ENCODE measurements at places on chromosomes 3 and 15. TPM values are rescaled to one million over a fixed set of nuclear protein-coding genes. Genes with fewer than 3 reads are reported as not detected.
A peak's percentile ranks its signal among the peaks of the same experiment; 100 is the strongest.

CCDC33 gene
- not detected for total RNA-seq

ZNF620 gene
- total RNA-seq = not detected

CTXN2 gene
- not detected for total RNA-seq

KNL1 gene
- total RNA-seq = not detected

DLL4 gene
- total RNA-seq = 30.2 TPM

ADGRG7 gene
- total RNA-seq = not detected

NANOGP8 gene
- not detected for total RNA-seq

- DNase-seq = no peak
- no peaks in the 10 kb centered on the region for H3K27me3 ChIP-seq
- no peaks in the 10 kb centered on the region for H3K36me3 ChIP-seq
- H3K4me1 ChIP-seq = peaks cover 59% of the 10 kb centered on the region
Measured at GRCh38 chr15:78061963-78062427, 15.5 kb downstream of the TBC1D2B start.

DNA sequence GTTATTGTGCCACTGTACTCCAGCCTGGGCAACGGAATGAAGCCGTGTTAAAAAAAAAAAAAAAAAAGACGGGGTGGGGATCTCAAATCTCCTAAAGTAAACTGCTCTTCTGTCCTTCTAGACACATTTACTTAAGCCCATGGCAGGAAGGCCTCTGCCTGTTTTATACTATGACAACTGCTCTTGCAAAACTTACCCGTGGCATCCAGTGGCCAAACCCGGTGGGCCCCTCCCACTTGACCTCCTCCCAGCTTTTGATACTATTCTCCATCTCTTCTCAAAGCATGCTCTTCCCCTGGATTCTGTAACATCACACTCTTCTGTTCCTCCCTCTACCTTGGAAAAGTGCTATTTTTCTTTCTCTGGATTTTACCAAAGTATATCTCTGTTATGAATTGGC, 112.2 kb downstream of the RFTN1 start:
- no peak overlapping the region for H3K4me3 ChIP-seq
- no peak for DNase-seq
- H3K27me3 ChIP-seq = no peaks in the 10 kb centered on the region
- H3K4me1 ChIP-seq = peaks cover 12% of the 10 kb centered on the region

DNA sequence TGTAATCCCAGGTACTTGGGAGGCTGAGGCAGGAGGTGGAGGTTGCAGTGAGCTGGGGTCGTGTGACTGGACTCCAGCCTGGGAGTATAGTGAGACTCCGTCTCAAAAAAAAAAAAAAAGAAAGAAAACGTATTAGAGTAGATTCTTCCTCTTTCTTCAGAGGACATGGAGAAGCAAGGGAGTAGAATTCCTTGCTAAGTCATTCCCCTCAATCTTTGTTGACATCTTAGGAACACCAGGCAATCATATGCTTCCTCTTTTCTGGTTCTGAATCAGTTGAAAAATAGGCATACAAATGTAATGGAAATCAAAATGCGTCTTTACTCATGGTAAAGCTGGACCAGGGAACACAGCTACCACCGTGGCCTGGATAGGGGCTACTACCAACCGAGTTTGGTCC, 38.3 kb upstream of the ATOSA start:
- no peaks in the 10 kb centered on the region for H3K27me3 ChIP-seq
- H3K4me1 ChIP-seq = no peaks in the 10 kb centered on the region
- H3K27ac ChIP-seq = no peak overlapping the region
- no peaks in the 10 kb centered on the region for H3K36me3 ChIP-seq

DNA sequence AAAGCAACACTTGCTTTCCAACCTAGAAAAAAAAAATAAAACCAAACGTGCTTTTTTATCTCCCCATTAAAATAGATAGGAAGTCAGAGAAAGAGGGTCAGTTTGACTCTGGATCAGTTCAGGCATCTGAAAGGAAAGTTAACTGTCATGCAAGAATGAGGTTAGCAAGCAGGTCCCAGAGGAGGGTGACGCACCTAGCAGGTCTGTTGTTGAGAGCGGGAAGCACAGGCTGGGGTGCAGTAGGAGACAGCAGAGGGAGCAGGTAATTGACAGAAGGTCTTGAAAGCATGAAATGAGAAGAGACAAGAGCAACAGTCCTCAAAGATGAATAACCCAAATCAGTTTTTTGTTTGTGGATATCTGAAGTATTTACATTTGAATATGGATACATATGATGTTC, 82.5 kb downstream of the ANO10 start:
- no peaks in the 10 kb centered on the region for H3K27me3 ChIP-seq
- no peaks in the 10 kb centered on the region for H3K36me3 ChIP-seq
- DNase-seq = no peak
- no peak overlapping the region for H3K4me3 ChIP-seq
- H3K4me1 ChIP-seq = no peaks in the 10 kb centered on the region
- no peak overlapping the region for H3K27ac ChIP-seq

DNA sequence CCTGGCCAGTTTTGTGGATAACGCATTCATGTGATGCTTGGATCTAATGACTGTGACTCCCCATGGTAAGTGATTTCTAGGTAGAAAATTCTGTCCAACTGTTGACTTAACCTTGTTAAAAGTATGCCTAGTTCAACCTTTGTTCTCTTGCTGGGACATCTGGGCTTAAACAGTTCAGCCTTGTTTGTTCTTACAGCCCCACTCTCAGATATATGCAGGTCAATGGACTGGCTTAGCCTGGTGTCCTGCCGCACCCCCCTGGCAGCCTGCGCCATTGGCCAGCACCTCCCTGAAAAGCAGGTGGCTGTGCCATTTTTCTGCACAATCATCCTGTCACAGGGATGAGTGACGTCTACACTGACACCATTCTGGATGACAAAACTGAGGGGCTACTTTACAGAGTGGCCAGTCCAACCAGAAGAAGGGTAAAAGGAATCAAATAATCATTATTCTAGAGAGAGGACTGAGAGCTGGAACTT, 244.7 kb upstream of the ONECUT1 start:
- H3K27me3 ChIP-seq = no peaks in the 10 kb centered on the region
- H3K36me3 ChIP-seq = no peaks in the 10 kb centered on the region
- H3K4me1 ChIP-seq = no peaks in the 10 kb centered on the region
- H3K27ac ChIP-seq = no peak overlapping the region
- DNase-seq = no peak
- H3K4me3 ChIP-seq = no peak overlapping the region

DNA sequence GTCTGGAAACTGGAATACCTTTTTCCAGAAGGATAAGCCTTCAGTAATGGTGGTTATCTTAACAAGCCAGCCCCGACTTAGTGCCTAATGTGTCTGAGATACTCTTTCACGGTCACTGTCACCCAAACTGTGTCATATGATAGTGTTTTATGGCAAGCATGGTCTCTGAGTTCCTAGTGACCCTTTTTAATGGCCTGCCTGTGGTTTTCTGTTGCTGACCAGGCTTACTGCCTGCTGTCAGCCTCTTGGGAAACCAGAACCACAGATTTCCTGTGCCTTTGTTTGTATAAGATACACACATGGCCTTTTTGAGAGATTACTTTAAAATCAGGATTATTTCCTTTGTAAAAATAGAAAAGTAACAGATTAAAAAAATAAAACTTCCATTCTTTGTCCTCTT, 22.4 kb downstream of the HPS3 start:
- H3K4me3 ChIP-seq = no peak overlapping the region
- H3K27ac ChIP-seq = peak overlapping the region; percentile 65
- DNase-seq = no peak
- H3K36me3 ChIP-seq = peaks cover 25% of the 10 kb centered on the region
- peaks cover 6% of the 10 kb centered on the region for H3K4me1 ChIP-seq
- no peaks in the 10 kb centered on the region for H3K27me3 ChIP-seq

DNA sequence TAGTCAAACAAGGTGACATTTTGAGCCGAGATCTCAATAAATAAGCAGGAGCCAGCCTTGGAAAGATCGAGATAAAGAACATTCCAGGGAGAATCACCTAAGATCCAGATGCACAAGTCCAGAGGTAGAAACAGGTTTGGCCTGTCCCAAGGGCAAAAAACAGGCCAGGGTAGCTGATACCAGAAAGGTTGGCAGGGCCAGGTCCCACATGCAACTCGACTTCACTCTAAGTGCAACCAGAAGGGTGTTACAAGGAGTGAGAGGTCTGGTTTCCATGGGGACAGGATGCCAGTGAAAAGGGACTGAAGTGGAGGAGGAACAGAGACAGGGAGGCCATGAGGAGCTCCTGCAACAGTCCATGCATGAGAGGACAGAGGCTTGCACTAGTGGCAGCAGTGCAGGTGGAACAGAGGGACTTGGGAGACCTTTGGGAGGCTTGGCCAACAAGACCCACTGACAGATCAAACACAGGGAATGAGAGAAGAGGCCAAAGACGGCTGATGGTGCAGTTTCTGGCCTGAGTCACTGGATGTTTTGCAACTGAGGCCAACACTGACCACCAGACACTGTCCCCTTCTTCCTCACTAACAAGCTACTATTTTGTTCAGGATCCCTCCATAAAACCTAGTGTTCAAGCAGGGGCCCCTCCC, 5.2 kb downstream of the TPRA1 start:
- H3K27ac ChIP-seq = no peak overlapping the region
- no peak for DNase-seq
- H3K4me1 ChIP-seq = peaks cover 18% of the 10 kb centered on the region
- no peaks in the 10 kb centered on the region for H3K36me3 ChIP-seq
- H3K4me3 ChIP-seq = no peak overlapping the region

- no peaks in the 10 kb centered on the region for H3K27me3 ChIP-seq
- H3K27ac ChIP-seq = no peak overlapping the region
- H3K4me3 ChIP-seq = no peak overlapping the region
- H3K4me1 ChIP-seq = no peaks in the 10 kb centered on the region
Measured at GRCh38 chr3:10766049-10766705, 49.9 kb upstream of the SLC6A11 start.

DNA sequence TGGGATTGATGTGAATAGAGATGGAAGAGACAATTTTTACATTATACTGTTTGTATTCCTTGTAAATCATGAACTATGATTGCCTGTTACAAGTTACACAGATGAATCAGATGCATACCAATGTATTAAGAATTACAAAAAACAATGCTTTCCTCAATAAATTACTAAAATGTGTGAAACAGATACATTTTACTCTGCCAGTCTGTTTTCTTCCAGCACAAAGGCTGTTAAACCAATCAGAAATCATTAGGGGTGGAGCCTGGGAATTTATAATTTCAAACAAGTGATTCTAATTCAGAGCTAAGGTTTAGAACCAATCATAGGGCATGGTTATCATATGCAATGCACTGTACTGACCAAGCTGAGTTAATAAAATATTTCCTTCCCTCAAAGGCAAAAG, 21.8 kb upstream of the ANKRD28 start:
- H3K27me3 ChIP-seq = no peaks in the 10 kb centered on the region
- H3K27ac ChIP-seq = no peak overlapping the region
- H3K4me3 ChIP-seq = no peak overlapping the region

GRCh38 chr15:40088929-40089755, 19.5 kb downstream of the BMF start:
- no peak overlapping the region for H3K4me3 ChIP-seq
- H3K27ac ChIP-seq = peak overlapping the region; percentile 57
- H3K27me3 ChIP-seq = no peaks in the 10 kb centered on the region
- peaks cover 56% of the 10 kb centered on the region for H3K4me1 ChIP-seq
- H3K36me3 ChIP-seq = no peaks in the 10 kb centered on the region

DNA sequence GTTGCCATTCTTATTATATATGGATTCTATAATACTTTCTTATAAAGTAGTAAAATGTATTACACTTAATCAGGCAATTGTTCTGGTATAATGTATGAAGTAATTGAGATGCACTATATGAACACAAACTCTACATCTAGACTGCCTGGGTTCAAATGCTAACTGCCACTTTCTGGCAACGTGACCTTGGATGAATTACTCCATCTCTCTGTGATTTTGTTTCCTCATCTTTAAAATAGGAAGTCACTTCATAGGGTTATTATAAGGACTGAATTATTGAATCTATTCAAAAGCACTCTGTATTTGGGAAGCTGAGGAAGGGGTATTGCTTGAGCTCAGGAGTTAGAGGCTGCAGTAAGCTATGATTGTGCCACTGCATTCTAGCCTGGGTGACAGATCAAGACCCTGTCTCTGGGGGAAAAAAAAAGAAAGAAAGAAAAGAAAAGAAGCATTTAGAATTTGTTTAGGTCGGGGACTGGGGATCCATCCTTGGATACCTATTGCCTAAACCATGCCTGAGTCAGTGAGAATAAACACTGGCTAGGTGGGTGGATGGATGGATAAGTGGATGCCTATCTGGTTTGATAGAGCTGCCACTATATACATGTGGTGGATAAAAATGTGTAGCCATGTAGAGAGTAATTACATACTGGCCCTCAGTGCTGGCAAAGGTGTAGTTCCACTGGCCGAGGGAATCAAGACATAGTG, 2.5 kb downstream of the TM4SF1 start:
- H3K4me1 ChIP-seq = peaks cover 14% of the 10 kb centered on the region
- H3K36me3 ChIP-seq = peaks cover 6% of the 10 kb centered on the region
- no peak for DNase-seq

DNA sequence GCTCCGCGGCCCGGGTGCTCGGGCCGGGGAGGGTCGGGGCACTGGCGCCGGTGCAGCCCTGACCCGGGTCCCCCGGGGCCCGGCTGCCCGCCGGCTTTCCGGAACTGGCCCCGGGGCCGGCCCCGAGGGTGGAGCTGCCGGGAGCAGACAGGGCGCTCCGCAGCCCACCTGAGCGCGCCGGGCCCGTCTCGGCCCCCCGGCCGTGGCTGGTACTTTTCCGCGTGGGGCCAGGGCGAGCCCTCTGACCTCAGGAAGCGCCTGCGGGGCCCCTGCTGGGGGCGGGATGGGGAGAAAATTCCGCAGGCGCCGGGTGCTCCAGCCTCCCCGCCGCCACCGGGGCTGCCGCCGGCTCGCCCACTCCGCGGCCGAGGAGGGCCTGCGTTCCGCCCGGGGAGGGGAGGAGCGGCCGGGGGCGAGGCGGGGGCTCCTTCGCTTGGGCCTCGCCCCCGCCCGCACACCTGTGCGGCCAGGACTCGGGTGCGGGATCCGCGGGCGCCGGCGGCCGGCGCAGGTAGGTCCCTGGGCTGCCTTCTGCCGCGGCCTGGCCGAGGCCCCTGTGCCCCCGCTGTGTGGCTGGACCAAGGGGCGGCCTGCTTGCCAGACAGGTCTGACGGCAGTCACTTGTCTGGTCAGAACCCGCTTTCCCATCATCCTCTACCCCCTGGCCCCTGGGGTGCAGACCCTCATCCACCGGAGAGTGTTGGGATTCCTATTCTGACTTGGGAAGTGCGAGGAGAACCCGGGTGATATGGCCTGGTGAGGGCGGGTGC, 3.5 kb downstream of the FURIN start:
- no peaks in the 10 kb centered on the region for H3K27me3 ChIP-seq
- peak overlapping the region; percentile 98 for H3K4me3 ChIP-seq
- peaks cover 15% of the 10 kb centered on the region for H3K36me3 ChIP-seq

DNA sequence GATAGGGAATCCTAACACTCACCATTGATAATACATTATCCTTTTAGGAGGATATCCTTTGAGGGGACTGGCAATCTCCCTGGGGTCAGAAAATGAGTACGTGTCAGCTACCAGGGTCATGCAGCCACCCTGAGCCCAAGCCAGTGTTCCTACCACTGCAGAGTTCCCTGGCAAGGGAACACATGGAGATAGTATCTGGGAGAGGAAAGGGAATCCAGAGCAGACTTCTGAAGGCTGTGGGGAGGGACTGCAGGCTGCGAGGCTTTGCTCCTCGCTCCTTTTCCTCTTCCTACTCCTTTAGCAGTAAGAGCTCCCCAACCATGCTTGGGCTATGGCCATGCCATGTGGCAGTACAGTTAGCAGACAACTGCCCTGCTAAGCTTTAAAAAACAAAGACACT, 62.9 kb upstream of the TJP1 start:
- no peaks in the 10 kb centered on the region for H3K4me1 ChIP-seq
- H3K27me3 ChIP-seq = no peaks in the 10 kb centered on the region
- no peak overlapping the region for H3K27ac ChIP-seq
- no peak overlapping the region for H3K4me3 ChIP-seq
- DNase-seq = no peak
- H3K36me3 ChIP-seq = no peaks in the 10 kb centered on the region

GRCh38 chr3:151328298-151328995, 902 bp downstream of the P2RY13 start:
- no peak overlapping the region for H3K4me3 ChIP-seq
- DNase-seq = no peak
- no peaks in the 10 kb centered on the region for H3K27me3 ChIP-seq
- no peaks in the 10 kb centered on the region for H3K4me1 ChIP-seq
